ENCODE measurements at places on chromosomes 5 and 9. TPM values are rescaled to one million over a fixed set of nuclear protein-coding genes. Genes with fewer than 3 reads are reported as not detected.
A peak's percentile ranks its signal among the peaks of the same experiment; 100 is the strongest.

NR6A1 gene
- 0.66 TPM for total RNA-seq

TRIM41 gene
- 45.2 TPM for total RNA-seq

FOXD4L6 gene
- total RNA-seq = not detected

DNA sequence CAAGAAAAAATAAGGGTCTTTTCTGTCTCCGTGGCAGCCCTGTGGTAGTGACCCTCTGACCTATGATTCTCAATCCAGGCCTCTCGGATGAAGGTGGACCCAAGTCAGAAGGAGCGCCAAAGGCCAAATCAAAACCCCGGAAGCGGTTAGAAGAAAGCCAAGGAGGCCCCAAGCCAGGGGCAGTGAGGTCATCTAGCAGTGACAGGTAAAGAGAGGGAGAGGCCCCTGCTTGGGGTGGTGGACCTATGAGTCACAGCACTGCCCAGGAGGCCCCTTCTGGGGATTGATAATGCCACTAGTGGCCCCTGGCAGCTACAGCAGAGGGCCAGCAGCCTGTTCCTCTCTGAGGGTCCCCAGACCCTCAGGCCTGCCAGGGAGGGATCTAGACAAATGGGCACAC is 6.4 kb upstream of the SLC2A8 start:
- peaks cover 27% of the 10 kb centered on the region for H3K27me3 ChIP-seq
- no peak overlapping the region for H3K27ac ChIP-seq
- peaks cover 2% of the 10 kb centered on the region for H3K4me1 ChIP-seq

DNA sequence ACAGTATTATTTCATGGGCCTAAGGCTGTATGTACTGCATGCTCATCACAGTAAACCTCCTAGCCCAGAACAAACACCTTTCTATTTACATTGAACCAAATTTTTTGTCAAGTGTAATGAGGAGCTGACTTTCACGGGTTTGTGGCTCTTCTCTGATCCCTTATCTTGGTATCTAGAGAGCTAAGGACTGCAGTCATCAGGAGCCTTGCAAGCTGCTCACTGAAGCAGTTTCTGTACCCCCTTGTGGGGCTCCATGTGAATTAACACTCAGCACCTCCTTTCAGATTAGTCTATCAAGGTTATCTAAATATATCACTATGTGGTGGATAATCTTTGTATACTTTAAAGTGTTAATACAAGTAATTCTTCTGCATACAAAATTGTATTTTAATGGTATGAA is 108.2 kb downstream of the AUH start:
- peak; percentile 17 for DNase-seq
- no peaks in the 10 kb centered on the region for H3K27me3 ChIP-seq
- no peaks in the 10 kb centered on the region for H3K4me1 ChIP-seq
- H3K27ac ChIP-seq = no peak overlapping the region
- no peak overlapping the region for H3K4me3 ChIP-seq

ZNF79 gene
- total RNA-seq = 16.1 TPM

PCDHB9 gene
- 0.12 TPM for total RNA-seq

DNA sequence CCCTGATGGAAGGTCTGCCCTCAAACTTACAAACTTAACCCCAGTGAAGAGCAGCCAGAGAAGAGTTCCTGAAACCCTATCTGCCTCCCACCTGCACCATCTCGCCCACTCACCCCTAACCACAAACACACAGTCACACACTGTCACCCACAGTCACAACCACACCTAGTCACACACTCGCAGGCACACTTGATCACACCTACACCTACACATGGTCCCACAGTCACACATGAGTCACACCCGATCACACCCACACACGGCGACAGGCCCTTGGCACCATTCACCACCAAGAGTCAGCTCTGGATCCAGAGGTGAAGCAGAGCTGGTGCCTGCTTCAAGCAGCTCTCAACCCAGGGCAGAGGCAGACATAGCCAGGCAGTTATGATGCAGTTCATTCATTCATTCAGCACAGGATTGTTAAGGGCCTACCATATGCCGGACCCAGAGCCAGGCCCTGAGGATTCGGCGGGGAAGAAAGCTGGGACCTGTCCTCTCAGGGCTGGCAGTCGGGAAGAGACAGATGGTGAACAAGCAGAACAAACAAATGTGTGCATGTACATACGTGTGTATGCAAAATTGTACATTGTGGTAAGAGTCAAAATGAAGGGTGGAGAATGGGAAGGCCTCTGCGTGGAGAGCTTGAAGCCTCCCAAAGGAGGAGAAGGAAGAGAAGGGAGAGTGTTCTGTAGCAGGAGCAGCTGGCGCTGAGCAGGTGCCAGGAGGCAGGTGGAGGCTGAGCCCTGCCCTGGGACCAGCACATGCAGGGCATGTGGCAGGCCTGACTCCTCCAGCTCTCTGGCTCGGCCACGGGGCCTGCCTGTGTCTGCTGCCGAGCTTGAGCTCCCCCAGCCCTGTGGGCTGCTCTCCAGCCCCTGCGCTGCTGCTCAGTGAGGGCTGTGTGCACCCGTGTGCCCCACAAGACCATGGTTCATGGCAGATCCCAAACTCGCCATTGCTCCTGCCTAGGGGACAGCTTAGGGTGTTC is 6.4 kb downstream of the TSPAN17 start:
- peaks cover 61% of the 10 kb centered on the region for H3K4me1 ChIP-seq
- H3K4me3 ChIP-seq = no peak overlapping the region
- H3K27me3 ChIP-seq = no peaks in the 10 kb centered on the region
- DNase-seq = peak; percentile 48
- H3K36me3 ChIP-seq = no peaks in the 10 kb centered on the region
- H3K27ac ChIP-seq = peak overlapping the region; percentile 9

SARDH gene
- 0.07 TPM for total RNA-seq

ARID3C gene
- total RNA-seq = not detected

DNA sequence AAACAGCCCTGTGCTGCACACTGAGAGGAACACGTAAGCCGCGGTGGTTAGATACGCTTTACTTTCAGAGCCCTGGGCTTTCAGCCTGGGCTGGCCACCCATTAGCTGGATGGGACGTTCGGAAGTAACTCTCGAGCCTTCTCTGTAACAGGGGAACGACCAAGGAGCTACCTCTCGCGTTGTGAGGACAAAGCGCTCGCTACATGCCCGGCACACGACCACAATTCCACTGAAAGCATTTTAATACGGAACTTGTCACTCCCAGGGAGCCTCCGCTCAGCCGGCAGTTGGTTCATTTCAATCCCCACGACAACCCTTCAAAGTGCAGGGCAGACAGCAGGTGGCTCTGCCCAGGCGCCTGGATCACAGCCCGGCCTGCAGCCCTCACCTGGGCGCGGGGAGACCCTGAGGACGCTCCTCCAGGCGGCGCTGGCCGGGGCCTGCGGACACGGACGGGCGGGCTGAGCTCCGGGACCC is 368 bp downstream of the SURF1 start:
- H3K4me3 ChIP-seq = peak overlapping the region; percentile 62
- peak; percentile 45 for DNase-seq
- H3K27ac ChIP-seq = peak overlapping the region; percentile 55
- no peaks in the 10 kb centered on the region for H3K27me3 ChIP-seq

DNA sequence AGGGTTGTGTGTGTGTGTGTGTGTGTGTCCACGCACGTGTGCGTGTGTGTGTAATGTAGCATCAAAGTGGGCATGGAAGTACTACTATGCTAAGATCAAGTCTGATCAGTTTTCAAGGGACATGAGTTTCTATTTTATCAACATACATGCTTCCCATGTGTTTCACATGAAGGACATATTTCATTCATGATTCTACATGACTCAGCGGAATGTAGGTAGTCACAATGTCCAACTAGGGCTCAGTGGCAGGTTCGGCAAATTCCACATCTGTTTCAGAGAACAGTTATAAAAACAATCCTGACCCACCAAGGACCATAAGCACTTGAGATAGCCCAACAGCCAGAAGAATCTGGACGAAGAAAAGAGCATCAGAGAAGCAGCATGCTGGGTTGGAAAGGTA is 148.3 kb downstream of the SPOCK1 start:
- H3K4me1 ChIP-seq = no peaks in the 10 kb centered on the region
- H3K4me3 ChIP-seq = no peak overlapping the region
- H3K27ac ChIP-seq = no peak overlapping the region

GRCh38 chr9:79572032-79572607 is 355 bp downstream of the TLE4 start:
- peak overlapping the region; percentile 91 for H3K27ac ChIP-seq
- H3K4me1 ChIP-seq = peaks cover 23% of the 10 kb centered on the region
- no peaks in the 10 kb centered on the region for H3K36me3 ChIP-seq
- peak overlapping the region; percentile 68 for H3K4me3 ChIP-seq
- DNase-seq = no peak

PCDHB1 gene
- total RNA-seq = not detected

PPP1R26 gene
- 7.8 TPM for total RNA-seq

Measured in B cell (primary cell).